Thymus (tissue), 14 donors: ENCODE measurements at places on chromosomes 5 and 9. TPM values are rescaled to one million over a fixed set of nuclear protein-coding genes. Genes with fewer than 3 reads are reported as not detected.

Gene FBN2
- polyA plus RNA-seq, result 0.23 TPM

Gene LMX1B
- 0.02 TPM for polyA plus RNA-seq

Gene NR6A1
- 0.52 TPM for polyA plus RNA-seq

Gene INSL6
- not detected for polyA plus RNA-seq

Gene PCDHA9
- polyA plus RNA-seq, result not detected

Gene KCNN2
- polyA plus RNA-seq, result 1.1 TPM

Gene MARCOL
- not detected for polyA plus RNA-seq

Gene HAPLN1
- 0.18 TPM for polyA plus RNA-seq

Gene CDC25C
- polyA plus RNA-seq, result 1.9 TPM

Gene SH3TC2
- 0.48 TPM for polyA plus RNA-seq

Gene MLANA
- polyA plus RNA-seq, result 0.09 TPM

DNA sequence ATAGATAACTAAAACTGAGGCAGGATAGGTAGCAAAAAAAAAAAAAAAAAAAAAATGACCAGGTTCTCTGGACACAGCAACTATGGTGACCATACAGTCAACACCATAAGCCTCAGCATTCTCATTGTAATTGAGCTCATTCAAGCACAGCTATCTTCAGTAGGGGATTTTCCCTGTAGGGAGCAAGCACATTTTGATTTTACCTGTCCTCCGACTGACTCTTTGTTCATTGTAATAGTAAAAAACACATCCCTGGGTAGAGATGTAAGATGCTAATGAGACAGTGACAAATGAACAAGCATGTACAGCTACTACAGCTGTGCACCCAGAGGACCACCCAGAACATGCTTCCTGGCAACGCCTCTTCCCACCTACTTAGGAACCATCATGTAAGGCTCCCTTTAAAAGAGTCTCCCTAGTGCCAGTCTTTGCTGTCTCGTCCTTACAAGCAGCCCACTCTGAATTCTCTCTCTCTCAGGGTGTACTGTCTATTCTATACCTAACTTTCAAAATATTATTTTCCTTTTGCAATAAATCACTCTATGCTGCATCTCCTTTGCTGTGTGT is 65.0 kb upstream of the FBXW11 start:
- peaks cover 17% of the 10 kb centered on the region for H3K4me1 ChIP-seq
- peaks cover 10% of the 10 kb centered on the region for H3K36me3 ChIP-seq
- H3K4me3 ChIP-seq, result no peak overlapping the region
- H3K27me3 ChIP-seq, result no peaks in the 10 kb centered on the region
- DNase-seq, result no peak

DNA sequence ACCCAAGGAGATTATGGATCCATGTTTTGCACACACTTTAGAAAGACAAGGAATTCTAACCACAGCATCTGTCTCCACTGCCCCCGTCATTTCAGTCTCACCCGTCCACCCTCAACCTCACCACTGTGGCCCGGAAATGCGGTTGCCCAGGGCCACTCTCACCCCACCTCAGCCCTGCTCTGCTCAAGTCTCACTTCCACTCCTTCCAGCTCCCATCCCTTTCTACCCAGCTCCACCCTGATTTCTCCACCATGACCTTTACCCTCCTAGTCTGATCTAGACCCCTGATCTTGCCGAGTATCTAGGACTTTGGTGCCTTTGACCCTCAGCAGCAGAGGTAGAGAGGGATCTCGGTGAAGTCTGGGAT is 7.2 kb upstream of the KCNIP1 start:
- no peak overlapping the region for H3K27ac ChIP-seq
- no peak overlapping the region for H3K4me3 ChIP-seq
- H3K4me1 ChIP-seq, result no peaks in the 10 kb centered on the region
- peaks cover 16% of the 10 kb centered on the region for H3K27me3 ChIP-seq
- no peaks in the 10 kb centered on the region for H3K36me3 ChIP-seq

GRCh38 chr9:104456831-104457230 is 47.2 kb upstream of the OR13F1 start:
- H3K36me3 ChIP-seq, result no peaks in the 10 kb centered on the region
- no peak overlapping the region for H3K27ac ChIP-seq
- no peak overlapping the region for H3K4me3 ChIP-seq
- no peaks in the 10 kb centered on the region for H3K4me1 ChIP-seq
- H3K27me3 ChIP-seq, result no peaks in the 10 kb centered on the region
- DNase-seq, result no peak

- peaks cover 6% of the 10 kb centered on the region for H3K4me1 ChIP-seq
- H3K4me3 ChIP-seq, result no peak overlapping the region
- no peak overlapping the region for H3K27ac ChIP-seq
- no peak for DNase-seq
Measured at GRCh38 chr5:134851307-134851923, 5.6 kb downstream of the C5orf24 start.

GRCh38 chr5:56480705-56481427 is 247.7 kb upstream of the ANKRD55 start:
- no peak for DNase-seq
- H3K4me3 ChIP-seq, result peak overlapping the region; percentile 54
- peaks cover 26% of the 10 kb centered on the region for H3K4me1 ChIP-seq
- peak overlapping the region; percentile 74 for H3K27ac ChIP-seq
- H3K27me3 ChIP-seq, result peaks cover 31% of the 10 kb centered on the region

GRCh38 chr5:169826618-169827017 is 153.7 kb downstream of the INSYN2B start:
- H3K36me3 ChIP-seq, result peaks cover 11% of the 10 kb centered on the region
- DNase-seq, result no peak
- no peak overlapping the region for H3K27ac ChIP-seq
- H3K27me3 ChIP-seq, result no peaks in the 10 kb centered on the region
- H3K4me1 ChIP-seq, result no peaks in the 10 kb centered on the region

DNA sequence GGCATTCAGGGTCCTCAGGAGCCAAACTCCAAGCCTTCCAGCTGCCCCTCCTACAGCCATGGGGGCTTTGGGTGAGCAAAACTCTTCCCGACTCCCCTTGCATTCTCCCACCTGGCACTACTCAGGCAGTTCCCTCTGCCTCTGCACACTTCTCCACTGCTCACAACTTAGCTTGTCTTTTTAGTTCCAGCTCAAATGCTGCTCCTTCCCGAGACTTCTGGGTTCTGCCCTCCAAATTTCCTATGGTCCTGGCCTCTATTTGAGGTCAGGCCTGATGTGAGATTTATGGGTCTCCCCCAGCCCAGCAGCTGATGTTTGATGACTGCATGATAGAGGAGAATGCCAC is 5.7 kb upstream of the SLC25A48 start:
- no peaks in the 10 kb centered on the region for H3K36me3 ChIP-seq
- H3K27me3 ChIP-seq, result peaks cover 21% of the 10 kb centered on the region
- no peaks in the 10 kb centered on the region for H3K4me1 ChIP-seq
- H3K4me3 ChIP-seq, result no peak overlapping the region
- DNase-seq, result no peak

DNA sequence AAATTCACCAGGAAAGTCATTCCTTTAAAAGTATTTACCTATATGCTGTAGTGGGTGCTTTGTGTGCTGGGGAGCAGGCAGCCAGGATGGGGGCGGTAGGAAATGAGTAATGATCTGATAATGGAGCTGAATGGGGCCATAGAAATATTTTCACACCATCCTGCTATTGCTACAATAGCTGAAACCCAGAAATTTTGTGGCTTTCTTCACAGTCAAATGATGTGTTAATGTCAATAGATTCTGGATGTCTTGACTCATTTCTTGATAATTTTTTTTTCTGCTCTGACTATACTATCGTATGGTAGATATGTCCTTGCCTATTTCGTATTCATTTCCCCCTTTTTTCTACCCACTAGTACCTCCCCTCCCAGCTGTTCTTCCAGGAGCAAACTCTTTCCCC is 59.5 kb downstream of the RORB start:
- H3K4me3 ChIP-seq, result no peak overlapping the region
- H3K27ac ChIP-seq, result no peak overlapping the region
- no peaks in the 10 kb centered on the region for H3K36me3 ChIP-seq
- no peaks in the 10 kb centered on the region for H3K27me3 ChIP-seq
- no peak for DNase-seq

DNA sequence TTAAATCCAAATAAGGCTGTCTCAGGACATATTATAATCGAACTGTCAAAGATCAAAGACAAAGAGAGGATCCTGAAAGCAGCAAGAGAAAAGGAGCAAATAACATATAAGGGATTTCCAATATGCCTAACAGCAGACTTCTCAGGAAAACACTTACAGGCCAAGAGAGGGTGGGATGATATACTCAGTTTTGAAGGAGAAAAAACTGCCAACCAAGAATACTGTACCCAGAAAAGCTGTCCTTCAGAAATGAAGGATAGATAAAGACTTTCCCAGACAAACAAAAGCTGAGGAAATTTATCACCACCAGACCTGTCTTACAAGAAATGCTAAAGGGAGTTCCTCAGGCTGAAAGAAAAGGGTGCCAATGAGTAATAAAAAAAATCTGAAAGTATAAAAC is 16.0 kb downstream of the EGFLAM start:
- H3K4me3 ChIP-seq, result no peak overlapping the region
- no peaks in the 10 kb centered on the region for H3K27me3 ChIP-seq
- DNase-seq, result no peak
- no peaks in the 10 kb centered on the region for H3K36me3 ChIP-seq
- H3K4me1 ChIP-seq, result no peaks in the 10 kb centered on the region

DNA sequence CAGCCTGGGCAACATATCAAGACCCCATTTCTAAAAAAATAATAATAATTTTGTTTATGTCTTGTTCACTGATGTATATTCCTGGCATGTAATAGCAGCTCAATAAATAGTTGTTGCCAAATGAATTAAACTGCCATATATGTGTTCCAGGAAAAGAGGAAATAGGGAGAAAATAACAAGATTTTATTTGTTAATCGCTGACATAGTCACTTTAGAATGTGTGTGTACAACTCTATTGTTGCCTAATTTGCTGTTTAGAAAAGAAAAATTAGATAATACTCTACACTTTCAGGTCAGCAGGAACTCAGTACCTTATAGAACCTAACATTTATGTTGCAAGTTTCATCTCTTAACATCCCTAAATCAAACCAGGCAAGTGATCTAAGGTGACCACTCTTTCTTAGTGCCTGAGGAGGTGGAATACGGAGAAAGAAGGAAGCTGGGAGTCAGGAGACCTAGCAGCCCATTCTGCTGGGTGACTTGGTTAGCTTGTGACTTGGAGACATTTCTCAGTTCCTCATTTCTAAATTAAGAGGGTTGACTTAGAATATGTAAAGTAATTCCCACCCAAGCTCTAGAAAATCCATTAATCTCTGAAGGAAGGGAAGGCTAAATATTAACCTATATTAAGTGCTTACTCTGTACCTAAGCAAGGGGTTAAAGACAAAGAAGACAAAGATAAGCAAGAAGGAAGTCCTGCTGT is 110.3 kb upstream of the IQGAP2 start:
- no peaks in the 10 kb centered on the region for H3K36me3 ChIP-seq

- H3K27me3 ChIP-seq, result no peaks in the 10 kb centered on the region
- no peak for DNase-seq
- H3K27ac ChIP-seq, result no peak overlapping the region
- no peaks in the 10 kb centered on the region for H3K36me3 ChIP-seq
- no peaks in the 10 kb centered on the region for H3K4me1 ChIP-seq
Measured at GRCh38 chr9:90502134-90502533, 140.5 kb downstream of the DIRAS2 start.

GRCh38 chr9:76135902-76136301 is 245.4 kb downstream of the PCSK5 start:
- DNase-seq, result no peak
- no peaks in the 10 kb centered on the region for H3K4me1 ChIP-seq
- H3K27ac ChIP-seq, result no peak overlapping the region
- no peak overlapping the region for H3K4me3 ChIP-seq

DNA sequence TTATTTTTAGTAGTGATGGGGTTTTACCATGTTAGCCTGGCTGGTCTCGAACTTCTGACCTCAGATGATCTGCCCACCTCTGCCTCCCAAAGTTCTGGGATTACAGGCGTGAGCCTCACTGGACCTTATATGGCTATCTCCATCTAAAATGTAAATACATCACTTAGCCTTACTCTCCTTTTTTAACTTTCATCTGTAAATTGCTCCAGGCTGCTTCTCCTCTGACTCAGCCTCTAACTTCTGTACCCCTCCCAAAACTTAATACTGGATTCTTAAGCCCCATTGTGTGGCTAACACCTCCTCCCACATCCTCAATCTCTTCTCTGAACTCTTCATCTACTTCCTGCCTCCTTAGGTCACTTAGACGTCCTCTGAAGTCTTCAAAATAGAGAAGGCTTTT is 4.0 kb downstream of the SNX30 start:
- H3K4me1 ChIP-seq, result peaks cover 35% of the 10 kb centered on the region
- no peaks in the 10 kb centered on the region for H3K27me3 ChIP-seq
- no peak overlapping the region for H3K4me3 ChIP-seq
- no peak overlapping the region for H3K27ac ChIP-seq
- no peaks in the 10 kb centered on the region for H3K36me3 ChIP-seq

DNA sequence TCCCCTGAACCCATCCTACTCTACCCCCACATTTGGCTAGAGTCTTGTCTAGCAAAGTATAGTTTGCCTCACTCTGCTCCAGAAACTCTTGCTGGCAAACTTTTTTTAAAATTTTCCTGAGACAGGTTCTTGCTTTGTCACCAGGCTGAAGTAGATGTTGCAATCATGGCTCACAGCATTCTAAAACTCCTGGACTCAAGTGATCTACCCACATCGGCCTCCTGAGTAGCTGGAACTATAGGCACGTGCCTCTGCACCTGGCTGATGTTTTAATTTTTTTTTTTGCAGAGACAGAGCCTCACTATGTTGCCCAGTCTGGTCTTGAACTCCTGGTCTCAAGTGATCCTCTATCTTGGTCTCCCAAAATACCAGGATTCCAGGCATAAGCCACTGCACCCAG is 175.8 kb upstream of the FBXL17 start:
- no peak for DNase-seq
- no peaks in the 10 kb centered on the region for H3K36me3 ChIP-seq
- no peaks in the 10 kb centered on the region for H3K27me3 ChIP-seq

GRCh38 chr9:6384732-6385131 is 28.3 kb upstream of the UHRF2 start:
- no peaks in the 10 kb centered on the region for H3K4me1 ChIP-seq
- no peak overlapping the region for H3K27ac ChIP-seq
- no peaks in the 10 kb centered on the region for H3K36me3 ChIP-seq
- no peaks in the 10 kb centered on the region for H3K27me3 ChIP-seq

- DNase-seq, result no peak
- peak overlapping the region; percentile 46 for H3K27ac ChIP-seq
- peaks cover 42% of the 10 kb centered on the region for H3K4me1 ChIP-seq
Measured at GRCh38 chr9:15294604-15295003, 12.4 kb downstream of the TTC39B start.
